ENCODE measurements at places on chromosomes 6 and 20.

DNA sequence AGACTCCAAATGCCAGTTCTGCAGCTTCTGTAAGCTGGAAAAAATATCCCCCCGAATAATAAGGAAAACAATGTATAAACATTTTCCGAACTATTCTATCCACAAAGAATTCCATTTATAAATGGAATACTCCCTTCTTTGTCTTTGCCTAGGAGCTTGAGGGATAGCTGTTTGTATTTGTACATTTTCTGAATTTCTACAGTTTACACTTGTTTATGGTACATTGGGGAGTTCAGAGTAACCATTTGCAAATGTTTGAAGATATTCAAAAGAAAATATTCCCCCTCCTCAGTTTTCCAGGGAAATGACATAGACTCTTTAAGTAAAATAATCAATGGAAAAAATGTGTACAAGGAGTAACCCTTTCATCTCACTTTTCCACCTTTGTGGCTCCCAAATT is 149.6 kb downstream of the SOBP start:
- no peak for DNase-seq

DNA sequence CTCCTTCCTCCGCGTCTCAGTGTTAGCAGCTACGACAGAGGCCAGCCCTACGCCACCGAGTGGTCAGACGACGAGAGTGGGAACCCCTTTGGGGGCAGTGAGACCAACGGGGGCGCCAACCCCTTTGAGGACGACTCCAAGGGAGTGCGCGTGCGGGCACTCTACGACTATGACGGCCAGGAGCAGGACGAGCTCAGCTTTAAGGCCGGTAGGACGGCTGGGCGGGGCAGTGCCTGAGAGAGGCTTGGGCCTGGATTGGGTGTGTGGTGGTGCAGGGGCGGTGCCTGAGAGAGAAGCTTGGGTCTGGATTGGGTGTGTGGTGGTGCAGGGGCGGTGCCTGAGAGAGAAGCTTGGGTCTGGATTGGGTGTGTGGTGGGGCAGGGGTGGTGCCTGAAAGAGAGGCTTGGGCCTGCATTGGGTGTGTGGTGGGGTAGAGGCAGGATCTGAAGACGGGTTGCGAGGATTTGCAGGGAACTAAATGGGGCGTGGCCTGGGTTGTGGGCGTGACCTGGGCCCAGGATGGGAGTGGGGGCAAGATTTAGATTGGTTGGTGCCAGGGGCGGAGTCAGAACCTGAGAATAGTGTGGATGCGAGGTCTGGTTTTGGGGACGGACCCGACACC is 24.4 kb downstream of the SPDEF start:
- DNase-seq, result no peak

- DNase-seq, result peak; percentile 99
Observed at GRCh38 chr20:62740286-62741141, 31.9 kb downstream of the NTSR1 start.

- no peak for DNase-seq
Observed at GRCh38 chr20:62707921-62708521, 615 bp upstream of the NTSR1 start.

DNA sequence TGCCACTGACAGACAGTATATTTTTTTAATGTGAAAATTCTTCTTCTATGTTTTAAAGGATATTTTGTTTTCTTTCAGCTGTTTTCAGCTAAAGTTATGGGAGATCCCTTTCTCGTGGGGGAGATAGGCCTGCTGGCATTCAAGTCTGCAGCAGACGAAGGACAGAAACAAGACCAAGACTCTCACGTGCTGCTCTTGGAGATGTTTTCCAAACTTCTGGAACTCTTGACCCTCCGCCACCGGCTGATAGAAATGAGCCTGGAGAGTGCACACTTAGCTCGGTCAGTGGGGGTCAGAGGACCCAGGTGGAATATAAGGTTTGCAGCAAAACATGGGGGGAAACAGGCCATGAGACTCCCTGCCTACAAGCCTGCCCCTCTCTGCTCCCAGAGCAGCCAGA is 120.5 kb downstream of the CD164 start:
- no peak for DNase-seq

DNA sequence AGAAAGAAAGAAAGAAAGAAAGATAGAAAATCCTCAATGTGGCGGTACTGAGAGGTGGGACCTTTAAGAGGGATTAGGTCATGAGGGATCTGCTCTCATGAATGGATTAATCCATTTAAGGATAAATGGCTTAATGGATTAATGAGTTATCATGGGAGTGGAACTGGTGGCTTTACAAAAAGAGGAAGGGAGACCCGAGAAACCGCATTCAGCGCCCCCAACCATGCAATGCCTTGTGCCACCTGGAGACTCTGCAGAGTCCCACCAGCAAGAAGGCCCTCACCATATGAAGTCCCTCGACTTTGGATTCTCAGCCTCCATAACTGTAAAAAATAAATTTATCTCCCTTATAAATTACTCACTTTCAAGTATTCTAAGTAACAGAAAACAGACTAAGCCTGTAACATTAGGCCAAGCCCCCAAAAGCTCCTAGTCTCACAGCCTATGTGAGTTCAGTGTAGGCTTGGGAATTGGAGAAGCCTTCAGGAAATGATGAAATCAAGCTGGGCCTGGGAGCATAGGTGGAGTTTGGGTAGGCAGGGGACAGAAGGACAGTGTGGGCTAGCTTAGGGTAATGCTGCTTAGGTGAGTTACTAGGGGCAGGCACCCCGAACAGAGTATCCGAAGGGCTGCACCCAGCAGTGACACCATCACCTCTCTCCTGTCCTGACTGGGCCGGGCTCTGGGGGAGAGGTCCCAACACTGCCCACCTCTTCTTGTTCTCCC is 36.2 kb upstream of the RNF24 start:
- no peak for DNase-seq

- no peak for DNase-seq
Observed at GRCh38 chr6:105872249-105872648, 213.9 kb upstream of the PRDM1 start.

DNA sequence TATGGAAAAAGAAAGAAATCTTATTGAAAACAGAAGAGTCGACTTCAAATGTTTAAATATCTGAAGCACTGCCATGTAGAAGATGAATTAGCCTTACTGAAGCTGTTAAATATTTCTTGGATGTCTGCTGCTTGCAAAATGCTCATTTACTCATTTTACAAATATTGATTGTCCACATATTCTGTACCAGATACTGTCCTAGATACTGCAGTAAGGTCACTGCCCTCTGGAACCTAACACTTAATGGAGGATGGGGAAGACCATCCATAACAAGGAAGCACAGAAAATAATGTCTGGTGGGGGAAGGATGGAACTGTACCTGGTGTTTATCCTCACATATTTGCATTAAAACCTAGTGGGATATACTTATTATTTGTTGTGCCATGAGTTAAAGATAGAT is 99.0 kb downstream of the RCAN2 start:
- DNase-seq, result no peak

GRCh38 chr6:107292715-107293271 is 166.6 kb downstream of the PDSS2 start:
- DNase-seq, result no peak

DNA sequence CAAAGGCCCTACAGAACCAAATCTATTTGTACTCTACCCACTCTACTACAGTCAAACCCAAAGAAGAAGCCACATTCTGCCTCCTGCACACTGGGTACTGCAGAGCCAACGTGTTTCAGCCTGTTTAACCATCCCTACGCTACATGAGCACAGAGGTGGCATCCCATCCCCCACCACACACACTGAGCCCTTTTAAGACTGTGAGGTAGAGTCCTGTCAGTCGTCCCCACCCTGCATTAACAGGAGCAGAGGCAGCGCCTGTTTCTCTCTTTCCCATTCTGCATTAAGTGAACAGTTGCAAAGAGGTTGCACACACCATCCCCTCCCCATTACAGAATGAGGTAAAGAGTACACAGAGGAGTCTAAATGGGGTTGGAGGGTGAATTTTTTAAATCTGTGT is 5.2 kb upstream of the RSPH4A start:
- no peak for DNase-seq

- DNase-seq, result peak; percentile 27
Observed at GRCh38 chr6:161088676-161089328, 97.2 kb downstream of the MAP3K4 start.

DNA sequence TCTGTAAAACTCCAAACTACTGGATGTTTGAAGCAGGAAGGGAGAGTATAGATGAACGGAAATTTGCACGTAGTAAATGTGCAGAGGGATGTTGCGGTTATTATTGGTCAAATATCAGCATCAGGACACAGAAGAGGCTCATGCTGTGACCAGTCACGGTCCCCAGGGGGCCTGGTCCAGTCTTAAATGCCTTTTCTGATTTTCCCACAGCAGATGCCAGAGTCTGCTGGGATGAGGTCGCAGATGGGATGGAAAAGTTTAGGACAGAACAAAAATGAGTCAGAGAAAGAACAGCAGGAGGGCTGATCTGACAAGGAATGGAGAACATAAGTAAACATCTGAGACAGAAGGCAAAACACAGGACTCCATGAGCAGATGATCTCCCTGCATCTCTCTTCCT is 11.7 kb upstream of the SIRPG start:
- peak; percentile 75 for DNase-seq

DNA sequence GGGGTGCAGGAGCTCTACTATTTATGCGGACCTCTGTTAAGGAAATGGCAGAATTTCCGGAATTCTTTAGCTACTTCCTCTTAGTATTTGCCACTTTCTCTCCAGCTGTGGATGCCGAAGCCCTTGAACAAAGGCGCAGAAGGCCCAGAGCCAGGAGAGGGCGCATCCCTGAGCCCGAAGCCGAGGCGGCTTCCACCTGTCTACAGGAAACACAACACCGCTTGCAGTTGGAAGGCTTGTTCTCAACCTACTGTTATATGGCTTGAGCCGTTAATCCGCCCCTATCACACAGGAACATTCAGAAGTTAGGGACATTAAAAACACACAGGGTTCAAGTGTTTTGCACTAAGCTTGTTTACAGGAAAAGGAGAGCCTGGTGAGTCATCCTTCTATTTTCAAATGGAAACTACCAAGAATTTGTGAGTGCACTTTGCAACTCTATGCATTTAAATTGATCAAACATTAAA is 417.1 kb downstream of the BCKDHB start:
- DNase-seq, result peak; percentile 74

DNA sequence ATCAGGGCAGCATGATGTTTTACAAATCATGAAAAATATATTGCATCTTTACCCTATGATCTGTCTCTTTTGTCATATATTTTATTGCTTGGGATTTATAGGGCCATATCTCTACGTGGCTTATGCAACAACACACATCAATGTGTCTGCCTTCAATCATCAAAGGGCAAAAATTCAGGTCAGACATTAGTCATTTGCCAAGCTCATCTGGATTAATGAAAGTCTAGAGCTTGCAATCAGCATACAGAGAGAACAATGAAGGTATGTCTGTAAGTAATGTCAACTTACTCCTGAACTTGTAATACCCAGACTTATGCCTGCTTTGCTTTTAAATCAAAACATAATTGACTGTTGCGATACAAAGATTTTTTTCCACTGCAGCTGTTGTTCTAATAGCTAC is 282.7 kb downstream of the HAO1 start:
- no peak for DNase-seq

GRCh38 chr6:82841309-82841708 is 224.3 kb downstream of the UBE3D start:
- DNase-seq, result peak; percentile 19

DNA sequence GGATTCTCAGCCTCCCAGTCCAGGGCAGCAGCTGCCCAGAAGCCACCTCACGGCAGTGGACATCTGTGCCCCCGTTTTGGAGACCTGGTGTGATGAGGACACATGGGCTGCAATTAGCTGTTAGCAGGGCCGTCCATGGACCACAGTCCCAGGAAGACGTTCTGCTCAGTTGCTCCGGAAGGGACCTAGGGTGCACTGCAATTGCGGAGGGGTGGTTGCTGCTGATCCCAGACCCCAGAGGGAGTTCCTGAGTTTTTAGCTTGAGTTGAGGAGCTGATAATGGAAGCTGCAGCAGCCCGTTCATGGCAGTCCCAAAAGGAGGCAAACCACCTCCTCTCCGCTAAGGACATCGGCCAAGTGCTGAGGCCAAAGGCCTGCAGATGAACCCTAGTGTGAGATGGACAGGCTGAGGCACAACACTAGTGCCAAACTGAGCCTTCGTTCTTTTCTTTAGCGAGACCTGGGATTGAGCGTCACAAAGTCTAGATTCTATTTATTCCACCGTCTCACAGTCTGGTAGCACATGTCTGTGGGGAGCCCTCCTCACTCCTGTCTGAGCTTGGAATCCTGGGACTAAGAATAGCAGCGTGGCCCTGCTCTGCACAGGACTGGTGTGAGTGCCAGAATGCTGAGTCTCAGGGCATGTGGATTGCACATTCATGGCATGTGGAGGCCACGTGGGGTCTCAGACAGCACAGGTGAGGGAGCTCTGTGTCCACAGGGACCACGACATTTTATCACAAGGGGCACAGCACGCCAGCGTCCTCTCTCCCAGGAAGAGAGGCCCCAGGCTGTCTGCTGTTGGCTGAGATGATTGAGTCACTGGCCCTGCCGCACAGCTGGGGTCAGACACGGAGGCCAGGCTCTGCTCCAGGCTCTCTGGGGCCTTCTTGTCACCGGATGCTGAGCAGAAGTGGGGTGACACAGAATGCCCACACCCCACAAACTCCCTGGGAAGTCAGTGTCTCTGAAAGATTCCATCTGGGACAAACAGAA is 113.4 kb downstream of the PSMB1 start:
- peak; percentile 69 for DNase-seq

DNA sequence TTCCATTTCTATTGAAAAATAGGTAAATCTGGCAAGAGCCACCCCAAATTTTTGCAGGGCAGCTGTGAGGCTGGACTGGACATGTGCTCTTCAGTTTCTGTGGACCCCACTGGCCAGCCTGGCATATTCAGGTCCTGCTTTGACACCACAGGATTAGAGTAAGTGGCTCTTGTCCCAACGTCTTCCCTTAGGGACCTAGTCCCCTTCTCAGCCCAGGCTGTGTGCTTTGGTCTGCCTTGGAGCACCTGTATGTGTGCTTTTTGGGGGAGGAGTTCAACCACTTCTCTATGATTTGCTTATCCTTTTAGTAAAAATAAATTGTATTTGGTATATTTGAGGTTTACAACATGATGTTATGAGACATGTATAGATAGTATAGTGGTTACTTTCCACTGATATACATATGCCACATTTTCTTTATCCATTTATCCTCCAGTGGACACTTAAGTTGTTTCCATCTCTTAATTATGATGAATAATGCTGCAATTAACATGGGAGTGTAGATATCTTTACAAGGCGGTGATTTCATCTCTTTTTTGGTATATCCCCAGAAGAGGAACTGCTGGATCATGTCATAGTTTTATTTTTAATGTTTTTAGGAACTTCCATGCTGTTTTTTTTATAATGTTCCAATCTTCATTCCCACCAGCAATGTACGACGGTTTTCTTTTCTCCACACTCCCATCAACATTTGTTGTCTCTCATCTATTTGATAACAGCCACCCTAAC is 167.8 kb upstream of the UST start:
- DNase-seq, result no peak
